ENCODE measurements at places on chromosomes 2 and 18. TPM values are rescaled to one million over a fixed set of nuclear protein-coding genes. Genes with fewer than 3 reads are reported as not detected.

DNA sequence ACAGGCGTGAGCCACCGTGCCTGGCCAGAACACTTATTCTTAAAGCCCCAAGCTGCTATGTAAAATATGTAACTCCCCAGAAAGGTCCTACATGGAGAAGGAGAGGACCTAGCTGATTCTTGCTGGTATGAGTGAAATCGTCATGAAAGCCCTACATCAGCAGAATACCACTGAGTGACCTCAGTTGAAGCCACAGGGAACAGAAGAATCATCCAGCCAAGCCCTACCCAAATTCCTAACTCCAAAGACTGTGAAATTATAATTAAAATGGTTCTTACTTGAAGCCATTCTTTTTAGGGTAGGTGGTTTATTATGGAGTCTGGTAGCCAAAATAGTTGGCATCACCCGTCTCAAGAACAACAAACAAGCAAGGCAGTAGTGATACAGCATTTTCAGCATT, 4.5 kb upstream of the DTNB start:
- no peak overlapping the region for H3K27ac ChIP-seq
- H3K4me1 ChIP-seq, result peaks cover 12% of the 10 kb centered on the region
- no peaks in the 10 kb centered on the region for H3K36me3 ChIP-seq
- no peaks in the 10 kb centered on the region for H3K27me3 ChIP-seq
- no peak for DNase-seq

- DNase-seq, result peak; percentile 49
- H3K4me3 ChIP-seq, result peak overlapping the region; percentile 44
- H3K27ac ChIP-seq, result peak overlapping the region; percentile 80
Measured at GRCh38 chr18:77105028-77105427, 27.6 kb downstream of the MBP start.

GRCh38 chr2:110794390-110794789, 62.0 kb downstream of the ACOXL start:
- no peaks in the 10 kb centered on the region for H3K36me3 ChIP-seq
- no peak overlapping the region for H3K27ac ChIP-seq
- H3K4me3 ChIP-seq, result no peak overlapping the region
- peaks cover 56% of the 10 kb centered on the region for H3K27me3 ChIP-seq

DNA sequence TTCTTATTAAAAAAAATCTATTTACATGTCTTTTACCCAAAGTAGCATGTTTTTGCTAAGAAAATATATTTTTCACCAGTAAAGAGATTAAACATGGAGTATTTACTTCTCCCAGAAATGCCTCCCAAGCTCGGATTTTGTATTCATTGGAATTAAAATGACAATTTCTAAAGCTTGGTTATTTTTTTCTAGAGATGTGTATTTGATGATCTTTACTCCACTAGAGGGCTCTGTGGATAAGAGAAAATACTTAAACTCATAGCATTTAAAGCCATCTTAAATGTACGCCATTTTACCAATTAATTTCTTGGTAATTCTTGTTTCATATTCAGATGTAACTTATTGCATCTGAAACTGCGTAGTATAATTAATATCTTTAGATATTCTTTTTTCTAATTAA, 461.4 kb downstream of the GALR1 start:
- DNase-seq, result no peak
- H3K27ac ChIP-seq, result no peak overlapping the region
- H3K36me3 ChIP-seq, result no peaks in the 10 kb centered on the region
- peaks cover 2% of the 10 kb centered on the region for H3K27me3 ChIP-seq

GRCh38 chr18:8262221-8262620, 347.0 kb upstream of the RAB12 start:
- H3K27me3 ChIP-seq, result no peaks in the 10 kb centered on the region
- no peaks in the 10 kb centered on the region for H3K36me3 ChIP-seq
- H3K4me3 ChIP-seq, result no peak overlapping the region
- no peaks in the 10 kb centered on the region for H3K4me1 ChIP-seq
- no peak overlapping the region for H3K27ac ChIP-seq
- DNase-seq, result no peak

DNA sequence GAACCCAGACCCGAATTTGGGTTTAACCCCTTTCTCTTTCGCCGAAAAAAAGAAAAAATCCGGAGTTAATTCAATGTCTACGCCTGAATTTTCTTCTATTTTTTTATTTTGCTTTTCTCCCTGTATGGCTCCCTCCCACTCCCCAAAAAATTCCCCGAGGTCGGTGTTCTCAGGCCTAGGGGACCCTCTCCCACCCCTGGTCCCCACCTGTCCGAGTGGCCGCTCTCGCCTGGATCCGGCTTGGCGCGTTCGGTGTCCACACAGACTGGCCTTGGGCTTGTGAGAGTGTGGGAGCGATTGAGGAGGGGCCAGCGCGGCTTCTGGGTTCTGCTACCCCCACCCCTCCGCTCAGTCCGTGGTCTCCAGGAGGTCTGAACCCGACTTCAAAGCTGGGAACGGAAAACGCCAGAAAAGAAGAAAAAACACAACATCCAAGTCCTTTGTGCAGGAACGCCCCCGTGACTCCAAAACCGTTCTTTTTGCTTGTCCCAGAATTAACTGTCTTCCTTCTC, 5.7 kb upstream of the EN1 start:
- H3K36me3 ChIP-seq, result no peaks in the 10 kb centered on the region
- DNase-seq, result no peak
- H3K4me3 ChIP-seq, result no peak overlapping the region
- no peak overlapping the region for H3K27ac ChIP-seq
- peaks cover 80% of the 10 kb centered on the region for H3K27me3 ChIP-seq

- no peaks in the 10 kb centered on the region for H3K27me3 ChIP-seq
- no peak overlapping the region for H3K4me3 ChIP-seq
- no peaks in the 10 kb centered on the region for H3K36me3 ChIP-seq
- H3K4me1 ChIP-seq, result no peaks in the 10 kb centered on the region
- no peak for DNase-seq
Measured at GRCh38 chr2:5991305-5991968, 299.3 kb downstream of the SOX11 start.

DNA sequence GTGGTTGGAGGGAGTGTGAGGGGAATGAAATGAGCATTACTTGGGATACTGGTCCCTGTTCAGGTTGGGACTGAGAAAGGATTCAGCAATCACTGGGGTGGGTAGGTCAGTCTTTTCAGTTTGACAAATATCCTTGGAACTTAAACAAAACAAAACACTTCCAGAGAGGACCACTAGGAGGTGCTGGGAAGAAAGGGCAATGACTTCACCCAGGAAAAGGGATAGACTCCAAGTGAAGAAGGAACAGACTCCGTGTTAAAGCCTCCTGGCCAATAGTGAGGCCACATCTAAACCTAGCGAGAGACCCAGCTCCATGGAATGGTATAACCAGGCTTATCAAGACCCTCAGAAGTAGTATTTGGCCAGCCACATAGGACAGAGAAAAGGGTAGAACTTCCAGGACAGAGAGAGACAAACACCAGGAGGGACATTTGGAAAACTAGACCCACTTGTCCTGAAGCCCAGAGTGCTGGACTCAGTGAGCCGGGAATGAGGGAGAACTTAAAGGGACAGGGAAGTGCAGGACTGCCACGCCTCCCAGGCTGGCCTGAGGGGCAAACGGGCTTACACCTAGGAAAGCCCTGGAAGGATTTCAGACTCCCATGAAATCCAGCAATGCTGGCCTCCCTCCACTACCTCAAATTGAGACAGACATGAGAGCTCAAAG, 19.6 kb upstream of the KCNG3 start:
- no peaks in the 10 kb centered on the region for H3K36me3 ChIP-seq
- H3K27ac ChIP-seq, result no peak overlapping the region
- DNase-seq, result peak; percentile 32
- H3K4me1 ChIP-seq, result peaks cover 9% of the 10 kb centered on the region
- H3K4me3 ChIP-seq, result no peak overlapping the region
- no peaks in the 10 kb centered on the region for H3K27me3 ChIP-seq

- DNase-seq, result peak; percentile 13
- peaks cover 24% of the 10 kb centered on the region for H3K4me1 ChIP-seq
- H3K27me3 ChIP-seq, result no peaks in the 10 kb centered on the region
- no peak overlapping the region for H3K4me3 ChIP-seq
Measured at GRCh38 chr2:181420259-181421130, 36.7 kb upstream of the ITGA4 start.

DNA sequence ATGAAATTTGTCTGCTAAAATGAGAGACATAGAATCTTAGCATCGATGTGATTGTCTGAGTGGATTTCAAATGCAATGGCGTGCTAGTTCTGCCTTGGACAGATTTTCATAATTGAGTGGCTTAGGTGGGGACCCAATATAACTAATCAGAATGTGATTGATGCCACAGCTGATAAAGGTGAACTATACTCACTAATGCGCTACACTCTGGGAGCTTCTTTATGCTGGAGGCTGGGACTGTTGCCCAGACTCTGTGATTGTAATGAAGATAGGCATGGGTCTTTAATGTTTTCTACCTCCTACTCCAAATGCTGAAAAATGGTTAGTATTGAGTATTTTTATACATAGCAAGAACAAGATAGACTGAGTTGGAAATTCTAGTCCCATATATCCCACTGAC, 339.5 kb upstream of the SLC39A10 start:
- H3K27ac ChIP-seq, result no peak overlapping the region
- H3K36me3 ChIP-seq, result no peaks in the 10 kb centered on the region
- H3K4me3 ChIP-seq, result no peak overlapping the region
- peaks cover 10% of the 10 kb centered on the region for H3K4me1 ChIP-seq
- H3K27me3 ChIP-seq, result no peaks in the 10 kb centered on the region

DNA sequence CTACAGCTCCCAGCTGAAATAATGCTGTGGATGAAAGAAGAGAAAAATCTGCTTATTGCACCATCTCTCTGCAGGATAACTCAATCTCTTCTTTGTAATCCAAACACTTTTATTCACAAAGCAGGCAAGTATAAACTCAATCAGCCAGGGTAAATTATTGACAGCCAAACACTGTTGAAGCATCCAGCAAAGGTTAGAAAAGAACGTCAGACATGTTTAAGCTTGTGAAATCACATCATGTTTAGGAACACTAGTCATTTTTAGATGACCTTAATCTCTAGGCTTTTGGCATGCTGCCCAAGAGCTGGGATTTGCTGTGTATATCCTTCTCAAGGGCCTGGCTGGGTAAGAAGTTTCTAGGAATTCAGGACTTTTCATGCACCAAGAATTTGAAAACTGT, 1148.1 kb upstream of the FANCL start:
- H3K36me3 ChIP-seq, result no peaks in the 10 kb centered on the region
- no peak overlapping the region for H3K4me3 ChIP-seq
- DNase-seq, result no peak

DNA sequence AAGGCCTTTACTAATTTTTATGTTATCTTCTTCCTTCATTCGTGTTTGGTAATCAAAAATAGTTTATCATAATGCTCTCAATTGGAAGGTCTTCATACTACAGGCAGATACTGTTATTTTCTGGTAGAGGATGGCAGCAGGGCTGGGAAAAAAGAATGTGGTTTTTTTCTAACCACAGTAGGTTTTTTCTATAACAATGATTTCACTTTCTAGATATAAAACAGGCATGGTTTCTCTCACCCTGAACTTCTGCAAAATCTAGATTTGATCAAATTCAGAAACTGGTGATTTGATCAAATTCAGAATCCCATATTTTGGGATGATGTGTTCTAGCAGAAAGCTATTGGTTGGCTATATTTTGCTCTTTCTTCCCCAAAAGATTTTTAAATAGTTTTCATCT, 27.6 kb downstream of the BCL11A start:
- H3K4me1 ChIP-seq, result peaks cover 2% of the 10 kb centered on the region
- no peak overlapping the region for H3K27ac ChIP-seq
- H3K36me3 ChIP-seq, result no peaks in the 10 kb centered on the region
- H3K27me3 ChIP-seq, result peaks cover 26% of the 10 kb centered on the region
- no peak for DNase-seq

GRCh38 chr2:17627434-17627833, 86.9 kb downstream of the VSNL1 start:
- peaks cover 6% of the 10 kb centered on the region for H3K27me3 ChIP-seq
- no peak for DNase-seq
- no peaks in the 10 kb centered on the region for H3K4me1 ChIP-seq
- H3K27ac ChIP-seq, result no peak overlapping the region

- H3K27me3 ChIP-seq, result peaks cover 1% of the 10 kb centered on the region
- no peaks in the 10 kb centered on the region for H3K36me3 ChIP-seq
- H3K4me1 ChIP-seq, result peaks cover 21% of the 10 kb centered on the region
- H3K27ac ChIP-seq, result no peak overlapping the region
Measured at GRCh38 chr2:23449413-23449812, 64.4 kb downstream of the KLHL29 start.

DNA sequence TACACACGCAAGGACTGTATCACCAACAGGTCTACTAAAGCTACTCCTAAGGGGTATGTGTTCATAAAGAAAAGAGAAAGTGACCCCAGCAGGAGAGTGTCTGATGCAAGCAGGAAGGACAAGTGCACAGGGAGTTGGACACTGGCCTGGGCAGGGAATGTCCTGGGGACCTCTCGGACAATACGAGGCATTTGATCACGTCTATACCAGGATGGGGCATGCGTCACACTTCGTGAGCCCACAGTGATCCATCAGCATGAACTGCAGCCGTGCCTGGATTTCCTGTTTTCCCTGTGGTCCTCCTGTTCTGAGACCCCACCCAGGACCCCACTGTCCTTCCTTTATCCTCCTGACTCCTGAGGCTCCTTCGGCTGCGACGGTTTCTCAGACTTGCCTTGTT, 113.9 kb downstream of the HDAC4 start:
- H3K27me3 ChIP-seq, result peaks cover 9% of the 10 kb centered on the region
- no peak for DNase-seq
- peaks cover 68% of the 10 kb centered on the region for H3K4me1 ChIP-seq
- H3K36me3 ChIP-seq, result no peaks in the 10 kb centered on the region
- H3K4me3 ChIP-seq, result no peak overlapping the region

DNA sequence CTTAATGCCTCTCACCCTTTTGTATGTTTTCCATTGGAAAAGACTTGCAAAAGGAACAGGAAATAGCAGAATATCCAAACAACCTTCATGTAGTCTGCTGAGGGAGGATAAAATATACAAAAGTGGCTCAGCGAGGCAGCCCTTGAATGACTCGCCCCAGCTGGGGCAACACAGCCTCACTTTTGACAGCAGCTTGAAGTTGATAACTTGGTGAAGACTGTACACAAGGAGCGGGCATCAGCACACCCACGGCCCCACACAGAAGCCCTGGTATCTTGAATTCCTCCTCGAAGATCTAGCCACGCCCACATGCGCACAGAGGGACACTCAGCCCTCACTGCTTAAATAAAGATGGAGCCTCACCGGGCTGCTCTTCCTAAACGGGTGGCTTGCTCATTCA, 161.0 kb downstream of the IRS1 start:
- peaks cover 3% of the 10 kb centered on the region for H3K27me3 ChIP-seq
- no peaks in the 10 kb centered on the region for H3K36me3 ChIP-seq
- no peaks in the 10 kb centered on the region for H3K4me1 ChIP-seq
- H3K4me3 ChIP-seq, result no peak overlapping the region

- H3K36me3 ChIP-seq, result no peaks in the 10 kb centered on the region
- no peaks in the 10 kb centered on the region for H3K4me1 ChIP-seq
- no peak for DNase-seq
Measured at GRCh38 chr2:41027095-41027494, 575.2 kb upstream of the SLC8A1 start.

Gene ZNF407
- total RNA-seq, result 9.8 TPM

Gene CNGA3
- not detected for total RNA-seq

Gene GLI2
- not detected for total RNA-seq

Gene MORN2
- 6.2 TPM for total RNA-seq

Gene ANKRD53
- total RNA-seq, result 0.24 TPM

Gene MAP3K19
- not detected for total RNA-seq

Gene C2orf74
- 12.6 TPM for total RNA-seq

Gene SULT1C4
- total RNA-seq, result not detected

Gene KYNU
- total RNA-seq, result not detected

Gene ANKRD30B
- not detected for total RNA-seq

Gene POTEC
- total RNA-seq, result not detected

Gene SLC14A1
- 0.26 TPM for total RNA-seq

Gene ABCG5
- total RNA-seq, result not detected

Gene MEIS1
- not detected for total RNA-seq

Gene MYO3B
- total RNA-seq, result 0.17 TPM

Gene NT5C1B
- total RNA-seq, result not detected

Gene CFAP65
- not detected for total RNA-seq

Gene MLPH
- total RNA-seq, result not detected
